ENCODE measurements at places on chromosomes 4 and X.

- DNase-seq, result no peak
Measured at GRCh38 chr4:115803825-115804224, 690.4 kb upstream of the NDST4 start.

- DNase-seq, result no peak
Measured at GRCh38 chr4:4754641-4755040, 104.8 kb upstream of the MSX1 start.

- no peak for DNase-seq
Measured at GRCh38 chr4:166980419-166980818, 253.9 kb downstream of the SPOCK3 start.

- peak; percentile 65 for DNase-seq
Measured at GRCh38 chrX:3609810-3610209, 103.6 kb downstream of the PRKX start.

GRCh38 chr4:17165286-17165685 is 266.8 kb upstream of the LDB2 start:
- DNase-seq, result no peak

- DNase-seq, result no peak
Measured at GRCh38 chr4:7693237-7693608, 246.4 kb downstream of the AFAP1 start.

- DNase-seq, result peak; percentile 58
Measured at GRCh38 chr4:84944947-84945346, 21.5 kb downstream of the WDFY3 start.

DNA sequence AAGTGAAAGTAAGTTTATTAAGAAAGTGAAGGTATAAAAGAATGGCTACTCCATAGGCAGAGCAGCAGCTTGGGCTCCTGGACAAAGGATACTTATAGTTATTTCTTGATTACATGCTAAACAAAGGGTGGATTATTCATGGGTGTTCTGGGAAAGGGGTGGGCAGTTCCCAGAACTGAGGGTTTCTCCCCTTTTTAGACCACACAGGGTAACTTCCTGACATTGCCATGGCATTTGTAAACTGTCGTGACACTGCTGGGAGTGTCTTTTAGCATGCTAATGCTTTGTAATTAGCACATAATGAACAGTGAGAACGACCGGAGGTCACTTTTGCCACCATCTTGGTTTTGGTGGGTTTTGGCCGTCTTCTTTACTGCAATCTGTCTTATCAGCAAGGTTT is 557.6 kb downstream of the SPRY1 start:
- no peak for DNase-seq

GRCh38 chr4:110020646-110021443 is 108.2 kb downstream of the EGF start:
- no peak for DNase-seq

- peak; percentile 56 for DNase-seq
Measured at GRCh38 chrX:7068939-7069367, 78.6 kb upstream of the STS start.

GRCh38 chr4:147287588-147287890 is 193.4 kb upstream of the EDNRA start:
- peak; percentile 66 for DNase-seq

Measured in epithelial cell of esophagus (primary cell).